ENCODE measurements at places on chromosomes 4 and X.

DNA sequence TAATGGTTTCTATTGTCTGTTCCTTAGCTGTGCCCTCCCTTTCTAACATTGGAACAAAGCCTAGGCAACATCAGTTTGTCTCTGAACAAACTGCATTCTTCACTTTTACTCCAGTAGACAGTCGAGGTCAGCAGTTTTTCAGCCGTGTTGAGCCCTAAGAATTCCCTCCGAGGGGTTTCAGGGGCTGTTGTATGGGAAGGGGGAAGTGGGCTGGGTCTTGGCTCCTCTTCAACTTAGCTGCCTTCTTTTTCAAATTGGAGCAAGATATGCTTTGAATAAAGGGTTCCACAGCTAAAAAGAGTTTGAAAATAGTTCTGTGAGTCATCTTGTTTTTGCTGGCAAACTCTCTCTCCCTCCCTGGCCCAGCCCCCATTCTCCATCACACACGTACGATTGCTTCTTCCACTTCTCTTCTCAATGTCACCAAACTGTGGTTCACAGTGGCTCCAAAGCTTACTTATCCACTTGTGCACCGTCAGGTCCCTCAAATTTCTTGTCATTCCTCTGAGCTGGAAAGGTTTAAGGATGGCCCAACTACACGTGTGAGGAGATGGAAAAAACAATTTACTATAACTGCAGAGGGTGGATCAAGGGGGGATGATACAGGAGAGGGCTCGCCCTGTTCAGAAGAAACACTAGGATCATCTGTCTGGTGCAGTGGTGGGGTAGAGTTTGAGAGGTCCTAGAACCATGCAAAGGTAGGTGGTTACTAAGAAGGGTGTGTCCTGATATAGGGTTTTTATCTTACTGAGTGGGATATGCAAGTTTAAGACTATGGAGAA is 9.2 kb upstream of the MAML3 start:
- no peaks in the 10 kb centered on the region for H3K27me3 ChIP-seq
- no peak overlapping the region for H3K27ac ChIP-seq
- no peaks in the 10 kb centered on the region for H3K36me3 ChIP-seq
- H3K4me1 ChIP-seq = no peaks in the 10 kb centered on the region
- DNase-seq = no peak

DNA sequence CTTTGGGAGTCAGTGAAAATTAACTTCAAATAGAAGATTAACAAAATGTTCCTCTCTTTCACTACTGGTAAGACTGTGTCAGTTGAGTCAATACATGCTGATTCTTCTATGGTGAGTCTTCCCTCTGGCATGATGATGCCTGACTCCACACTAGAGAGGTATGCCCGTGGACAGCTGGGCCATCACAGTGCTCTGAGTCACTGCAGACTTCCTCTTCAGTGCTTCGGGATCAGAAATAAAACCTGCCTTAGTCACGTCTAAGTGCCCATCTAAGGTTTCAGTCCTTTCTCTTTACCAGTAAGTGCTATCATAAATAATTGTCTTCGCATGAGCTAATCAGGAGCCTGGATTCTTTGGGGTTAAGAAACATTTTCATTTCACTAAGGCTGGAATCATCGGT is 1.6 kb upstream of the ASB5 start:
- H3K4me1 ChIP-seq = no peaks in the 10 kb centered on the region
- no peaks in the 10 kb centered on the region for H3K27me3 ChIP-seq
- no peaks in the 10 kb centered on the region for H3K36me3 ChIP-seq
- no peak overlapping the region for H3K4me3 ChIP-seq

GRCh38 chr4:90190525-90190924 is 63.3 kb downstream of the CCSER1 start:
- H3K27me3 ChIP-seq = no peaks in the 10 kb centered on the region
- H3K36me3 ChIP-seq = no peaks in the 10 kb centered on the region
- H3K4me1 ChIP-seq = no peaks in the 10 kb centered on the region
- DNase-seq = no peak
- H3K27ac ChIP-seq = no peak overlapping the region

DNA sequence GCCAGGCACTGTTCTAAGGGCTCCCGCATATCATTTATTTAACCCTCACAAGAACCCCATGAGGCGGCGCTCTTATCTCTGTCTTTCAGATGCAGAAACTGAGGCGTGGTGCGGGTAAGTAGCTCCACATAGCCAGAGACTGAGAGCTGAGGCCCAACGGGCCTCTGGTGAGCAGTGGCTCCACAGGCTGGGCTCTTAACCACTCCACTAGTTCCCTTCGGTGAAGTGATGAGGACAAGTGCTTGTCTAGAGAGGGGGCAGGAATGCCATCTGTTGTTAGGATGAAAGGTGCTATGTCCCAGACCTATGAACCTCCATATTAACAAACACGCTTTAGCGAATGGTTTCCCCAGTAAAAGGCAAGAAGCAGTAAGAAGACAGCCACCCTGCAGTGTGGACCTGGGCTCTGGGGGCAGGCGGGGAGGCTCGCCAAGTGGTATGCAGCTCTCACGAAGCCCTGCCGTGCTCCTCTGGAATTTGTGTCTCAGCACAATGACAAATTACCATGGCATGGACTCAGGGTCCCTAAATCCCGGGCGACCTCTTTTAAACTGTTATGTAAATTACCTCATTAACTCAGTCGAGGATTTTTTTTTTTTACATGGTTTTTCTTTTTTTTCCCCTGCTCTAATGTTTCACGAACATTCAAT is 20.9 kb upstream of the S100G start:
- no peak overlapping the region for H3K4me3 ChIP-seq
- no peaks in the 10 kb centered on the region for H3K4me1 ChIP-seq
- no peaks in the 10 kb centered on the region for H3K36me3 ChIP-seq
- DNase-seq = no peak
- H3K27ac ChIP-seq = no peak overlapping the region
- no peaks in the 10 kb centered on the region for H3K27me3 ChIP-seq

GRCh38 chr4:142817442-142817841 is 28.7 kb downstream of the INPP4B start:
- H3K4me3 ChIP-seq = no peak overlapping the region
- DNase-seq = no peak
- H3K27me3 ChIP-seq = no peaks in the 10 kb centered on the region
- H3K27ac ChIP-seq = no peak overlapping the region
- H3K4me1 ChIP-seq = peaks cover 6% of the 10 kb centered on the region
- H3K36me3 ChIP-seq = no peaks in the 10 kb centered on the region

DNA sequence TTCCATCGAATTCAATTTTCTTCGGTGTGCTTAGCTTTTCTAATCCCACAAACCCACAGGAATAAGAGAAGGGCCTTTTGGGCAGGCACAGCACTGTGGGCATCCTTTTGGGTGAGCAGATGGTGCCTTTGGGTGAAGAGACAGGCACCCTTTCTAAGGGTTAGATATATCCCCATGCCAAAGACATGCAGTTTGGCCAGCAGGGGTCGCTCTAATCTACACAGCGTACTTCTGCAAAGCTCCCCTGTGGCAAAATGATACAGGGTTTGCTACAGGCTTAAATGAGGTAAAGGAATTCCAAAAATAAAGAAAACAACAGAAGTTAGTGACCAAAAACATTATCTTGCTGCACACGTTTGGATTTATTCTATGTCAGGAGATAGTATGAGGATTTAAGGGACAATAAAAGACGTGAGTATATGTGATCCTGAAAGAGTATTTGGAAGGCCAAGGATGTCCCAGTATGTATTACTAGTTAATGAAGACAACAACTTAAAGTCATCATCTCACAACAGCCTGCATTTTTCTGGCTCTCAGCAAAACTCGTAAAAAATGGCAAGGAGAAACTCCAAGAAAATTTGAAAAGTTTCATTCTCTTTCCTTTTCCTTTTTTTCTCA is 49.5 kb downstream of the PHEX start:
- H3K27me3 ChIP-seq = no peaks in the 10 kb centered on the region
- DNase-seq = peak; percentile 20
- no peak overlapping the region for H3K4me3 ChIP-seq
- no peak overlapping the region for H3K27ac ChIP-seq
- H3K36me3 ChIP-seq = no peaks in the 10 kb centered on the region

- no peak overlapping the region for H3K27ac ChIP-seq
- no peaks in the 10 kb centered on the region for H3K36me3 ChIP-seq
- no peak overlapping the region for H3K4me3 ChIP-seq
- no peaks in the 10 kb centered on the region for H3K4me1 ChIP-seq
- no peak for DNase-seq
Observed at GRCh38 chr4:46316215-46316614, 73.7 kb downstream of the GABRA2 start.

DNA sequence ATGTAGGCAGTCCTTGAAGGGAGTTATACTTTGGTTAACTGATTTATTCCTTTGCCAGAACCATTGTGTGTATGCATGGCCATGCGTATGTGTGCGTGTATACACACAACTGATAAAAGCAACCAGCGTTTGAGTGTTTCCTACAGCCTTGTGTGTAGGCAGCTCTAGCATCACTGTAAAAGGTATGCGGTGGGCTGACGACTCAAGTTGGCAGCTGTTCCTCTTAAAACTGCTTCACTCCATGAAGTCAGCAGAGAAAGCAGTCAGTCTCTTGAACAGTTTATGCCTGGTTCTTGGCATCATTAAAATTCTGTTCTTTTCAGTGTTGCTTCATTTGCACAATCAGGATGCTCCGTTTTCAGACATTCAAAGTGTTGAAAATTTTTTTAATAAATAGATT is 103.5 kb upstream of the FRMPD4 start:
- H3K27me3 ChIP-seq = no peaks in the 10 kb centered on the region
- no peaks in the 10 kb centered on the region for H3K4me1 ChIP-seq
- H3K4me3 ChIP-seq = no peak overlapping the region
- H3K27ac ChIP-seq = no peak overlapping the region
- H3K36me3 ChIP-seq = no peaks in the 10 kb centered on the region

DNA sequence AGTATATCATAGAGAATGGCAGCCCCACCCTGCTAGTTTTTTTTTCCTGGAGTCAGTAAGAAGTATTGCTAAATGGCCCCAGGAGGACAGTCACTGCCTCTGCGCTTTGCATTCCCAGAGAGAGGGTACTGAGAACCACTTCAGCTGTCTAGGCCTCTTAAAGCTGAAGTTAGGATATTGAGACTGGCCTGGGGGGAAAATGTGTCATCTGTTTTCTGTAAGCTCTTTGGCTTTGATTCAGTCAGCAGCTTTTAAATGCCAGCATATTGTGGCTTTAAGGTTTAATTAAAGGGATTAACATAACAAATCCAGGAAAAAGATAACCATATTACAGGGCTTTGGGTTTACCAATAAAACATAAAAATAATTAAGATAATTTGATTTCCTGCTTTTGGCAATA is 852.0 kb downstream of the PCDH18 start:
- no peak for DNase-seq
- no peaks in the 10 kb centered on the region for H3K36me3 ChIP-seq
- H3K27ac ChIP-seq = no peak overlapping the region
- no peak overlapping the region for H3K4me3 ChIP-seq

Data from effector memory CD4-positive, alpha-beta T cell (primary cell).